NCI-H187 treated with DMSO at 0.1 percent for 48 hours (cell line): ENCODE measurements at places on chromosomes 2 and 18.

GRCh38 chr2:134413430-134413829 is 159.6 kb downstream of the MGAT5 start:
- no peak for DNase-seq

GRCh38 chr2:23351388-23352141 is 33.4 kb upstream of the KLHL29 start:
- DNase-seq, result no peak

DNA sequence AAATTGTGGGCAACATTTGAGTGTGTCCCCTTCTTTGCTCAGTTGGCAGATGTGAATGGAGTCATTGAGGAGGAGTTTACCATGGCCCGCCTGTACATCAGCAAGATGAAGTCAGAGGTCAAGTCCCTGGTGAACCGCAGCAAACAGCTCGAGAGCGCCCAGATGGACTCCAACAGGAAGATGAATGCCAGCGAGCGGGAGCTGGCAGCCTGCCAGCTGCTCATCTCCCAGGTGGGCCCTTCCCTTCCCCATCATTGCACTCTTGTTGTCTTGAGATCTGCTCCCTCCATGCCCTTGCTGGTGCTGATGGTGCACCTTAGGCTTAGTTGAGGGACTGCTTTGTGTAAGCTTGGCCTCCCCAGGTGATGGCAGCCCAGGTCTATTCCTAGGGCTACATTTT is 47.5 kb upstream of the LYPD6B start:
- no peak for DNase-seq

GRCh38 chr2:29570539-29570938 is 350.8 kb downstream of the ALK start:
- no peak for DNase-seq

DNA sequence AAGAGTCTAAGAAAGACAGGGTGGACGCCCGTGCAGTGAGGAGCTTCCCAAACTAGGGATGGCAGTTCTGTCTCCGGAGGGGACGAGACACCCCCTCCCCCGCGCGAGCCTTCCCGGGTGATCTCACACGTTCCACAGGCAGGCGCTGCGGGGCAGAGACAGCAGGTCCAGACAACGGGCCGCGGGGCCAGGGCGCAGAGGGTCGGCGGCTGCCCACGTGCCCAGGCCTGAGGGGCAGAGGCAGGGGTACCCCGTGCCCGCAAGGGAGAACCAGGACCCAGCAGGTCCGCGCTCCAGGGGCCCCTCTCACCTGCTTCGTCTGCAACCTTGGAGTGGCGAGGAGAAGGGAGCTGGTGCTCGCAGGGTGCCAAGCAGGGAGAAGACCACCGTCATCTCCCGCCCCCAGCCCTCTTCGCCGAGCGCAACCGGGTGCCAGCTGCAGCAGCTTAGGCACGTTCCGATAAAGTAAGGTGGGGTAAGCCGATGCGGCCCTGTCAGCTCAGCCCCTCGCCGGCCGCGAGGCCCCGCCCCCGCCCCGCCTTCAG is at the start of gene GPR155:
Gene GPR155 (minus strand): TSS at position 467 of the 545 bp plus-strand sequence. CDS start 5,073 bp downstream, outside the sequence.
- DNase-seq, result no peak

- DNase-seq, result no peak
Measured at GRCh38 chr18:68676913-68677312, 38.0 kb downstream of the TMX3 start.

GRCh38 chr2:24969784-24970183 is 2.0 kb downstream of the DNAJC27 start:
- DNase-seq, result no peak

DNA sequence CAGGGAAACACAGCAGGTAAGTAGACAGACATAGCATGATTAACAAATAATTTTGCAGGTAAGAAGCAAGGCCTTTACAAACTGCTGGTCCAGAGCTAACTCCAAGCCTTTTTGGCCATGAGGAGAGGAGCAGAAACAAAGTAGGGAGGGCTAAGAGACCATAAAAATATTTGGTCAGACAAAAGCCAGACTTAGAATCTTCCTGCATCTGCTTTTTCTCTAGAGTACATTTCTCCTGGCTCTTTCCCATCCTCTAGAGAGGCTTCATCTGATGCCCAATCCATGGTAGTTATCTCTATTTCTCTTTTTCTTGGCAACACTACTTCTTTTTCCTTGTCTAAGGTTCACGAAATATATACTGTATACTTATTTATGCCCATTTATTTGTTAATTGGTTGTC is 577.1 kb downstream of the PIK3C3 start:
- DNase-seq, result no peak

DNA sequence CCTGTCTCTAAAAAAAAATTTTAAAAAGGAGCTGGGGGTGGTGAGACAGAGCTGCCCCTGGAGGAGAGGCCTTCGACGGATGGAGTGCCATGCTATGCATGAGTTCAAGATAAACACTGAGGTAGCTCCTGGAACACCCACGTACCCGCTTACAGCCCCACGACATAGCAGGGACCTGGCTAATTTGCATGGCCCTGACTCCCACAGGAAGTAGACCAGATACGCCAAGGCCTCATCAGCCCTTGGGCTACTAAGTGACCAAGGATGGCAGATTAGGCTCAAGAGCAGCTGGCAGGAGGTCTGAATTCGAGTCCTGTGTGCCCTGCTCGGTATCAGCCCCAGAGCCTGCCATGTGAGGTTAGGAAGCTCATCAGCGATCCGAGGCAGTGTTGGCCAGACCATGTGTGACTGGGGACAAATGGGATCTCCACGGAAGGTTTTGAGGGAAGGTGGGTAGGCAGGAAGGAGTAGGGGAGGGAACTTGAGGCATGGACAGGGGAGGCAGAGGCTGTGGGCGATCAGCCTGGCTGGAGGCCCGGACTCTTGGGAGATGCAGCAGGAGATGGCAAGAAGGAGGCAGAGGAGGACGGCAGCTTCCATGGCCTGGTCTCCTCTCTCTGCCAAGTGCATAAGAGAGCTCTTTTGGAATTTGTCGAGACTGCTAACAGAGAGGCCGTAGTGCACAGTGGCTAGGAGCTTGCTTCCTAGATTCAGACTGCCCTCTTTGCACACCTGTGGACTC is 218.3 kb downstream of the GLI2 start:
- no peak for DNase-seq

DNA sequence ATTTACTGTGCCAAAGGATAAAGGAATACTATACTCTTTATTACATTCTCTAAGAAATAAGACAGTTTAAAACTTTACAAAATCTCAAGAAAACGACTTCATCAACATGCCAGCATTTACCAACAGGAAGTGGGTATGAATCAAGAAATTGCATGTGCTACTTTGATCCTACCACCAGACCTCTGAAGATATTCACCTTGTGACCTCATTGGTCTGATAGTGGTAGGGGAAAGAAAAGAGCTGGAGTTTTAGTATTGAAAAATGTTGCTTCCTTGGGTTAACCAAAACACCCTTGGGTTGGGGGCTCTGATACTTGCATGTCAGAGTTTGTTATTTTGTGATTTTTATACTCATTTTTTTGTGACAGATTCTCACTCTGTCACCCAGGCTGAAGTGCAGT is 84.1 kb upstream of the LPIN2 start:
- DNase-seq, result no peak

DNA sequence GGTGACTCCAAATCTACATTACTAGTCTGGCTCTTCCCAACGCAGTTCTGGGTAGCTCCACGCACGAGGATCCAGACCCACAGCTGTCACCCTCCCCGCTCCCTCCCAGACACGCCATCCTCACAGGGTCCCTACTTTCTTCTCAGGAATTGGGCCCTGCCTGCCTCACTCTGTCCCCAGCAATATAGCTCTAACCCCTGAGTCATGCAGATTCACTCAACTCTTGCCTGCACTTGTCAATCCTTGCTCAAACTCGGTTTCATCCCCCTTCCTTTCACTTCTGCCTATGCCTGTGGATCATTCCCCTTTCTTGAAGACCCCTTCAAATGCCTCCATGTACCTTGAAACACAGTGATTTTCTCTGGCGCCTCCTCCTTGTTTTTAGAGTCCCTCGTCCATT is 5.0 kb downstream of the ST8SIA5 start:
- DNase-seq, result no peak

GRCh38 chr2:193153576-193153975 is 958.8 kb upstream of the TMEFF2 start:
- no peak for DNase-seq

DNA sequence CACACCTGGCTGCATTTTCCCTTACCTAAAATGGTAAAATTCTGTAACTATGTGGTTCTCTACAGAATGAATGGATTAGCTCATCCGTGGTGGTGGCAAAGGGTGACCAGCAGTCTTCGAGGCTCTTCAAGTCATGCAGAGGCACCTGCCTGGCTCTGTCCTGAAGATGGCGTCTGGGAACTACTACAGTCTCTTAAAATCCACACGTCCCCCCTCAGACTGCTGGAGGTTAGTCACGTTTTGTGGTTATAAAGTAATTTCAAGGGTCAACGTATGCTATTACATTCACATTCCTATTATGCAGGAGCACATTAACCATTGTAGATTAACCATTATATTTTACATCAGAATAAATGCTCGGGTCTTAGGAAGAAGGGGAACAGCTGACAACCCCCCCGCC is 616.7 kb downstream of the GALR1 start:
- DNase-seq, result no peak

DNA sequence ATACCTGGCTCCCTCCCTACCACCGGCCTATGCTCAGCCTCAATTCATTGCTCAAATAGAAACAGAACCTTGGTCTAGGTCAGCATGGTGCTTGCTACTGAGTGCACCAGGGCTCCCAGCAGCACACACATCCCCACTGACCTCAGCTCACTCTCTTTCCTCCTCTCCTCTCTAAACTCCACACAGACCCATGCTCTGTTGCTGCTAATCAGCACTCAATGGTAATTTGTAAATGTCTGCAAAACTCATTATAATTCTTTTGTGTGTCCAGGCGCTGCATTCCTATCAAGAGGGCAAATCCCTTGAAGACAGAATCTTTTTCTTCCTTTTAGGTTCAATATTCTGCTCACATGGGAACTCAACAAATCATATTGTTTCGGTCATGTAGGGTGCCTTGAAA is 382.2 kb downstream of the CLIP4 start:
- DNase-seq, result no peak

GRCh38 chr2:129059476-129059875 is 740.8 kb upstream of the HS6ST1 start:
- DNase-seq, result no peak

DNA sequence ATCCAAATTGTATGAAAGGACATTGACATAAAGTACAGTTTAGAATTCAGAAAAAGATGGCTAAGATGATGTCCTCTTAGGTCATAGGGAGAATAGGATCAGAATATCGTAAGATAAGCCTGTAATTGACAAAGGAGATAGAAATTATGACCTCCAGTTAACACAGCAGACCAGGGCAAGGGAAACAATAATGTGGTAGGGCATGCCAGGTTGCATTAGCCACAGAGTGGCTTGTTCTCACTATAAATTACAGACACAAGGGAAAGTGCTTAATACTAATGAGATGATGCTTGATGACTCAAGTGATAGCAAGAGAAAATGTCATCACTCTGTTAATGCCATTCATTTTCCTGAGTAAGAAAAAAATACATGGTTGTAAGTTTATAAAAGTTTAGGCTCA is 48.9 kb upstream of the LRP1B start:
- no peak for DNase-seq

- DNase-seq, result no peak
Measured at GRCh38 chr18:62001396-62001795, 108.6 kb upstream of the RNF152 start.

DNA sequence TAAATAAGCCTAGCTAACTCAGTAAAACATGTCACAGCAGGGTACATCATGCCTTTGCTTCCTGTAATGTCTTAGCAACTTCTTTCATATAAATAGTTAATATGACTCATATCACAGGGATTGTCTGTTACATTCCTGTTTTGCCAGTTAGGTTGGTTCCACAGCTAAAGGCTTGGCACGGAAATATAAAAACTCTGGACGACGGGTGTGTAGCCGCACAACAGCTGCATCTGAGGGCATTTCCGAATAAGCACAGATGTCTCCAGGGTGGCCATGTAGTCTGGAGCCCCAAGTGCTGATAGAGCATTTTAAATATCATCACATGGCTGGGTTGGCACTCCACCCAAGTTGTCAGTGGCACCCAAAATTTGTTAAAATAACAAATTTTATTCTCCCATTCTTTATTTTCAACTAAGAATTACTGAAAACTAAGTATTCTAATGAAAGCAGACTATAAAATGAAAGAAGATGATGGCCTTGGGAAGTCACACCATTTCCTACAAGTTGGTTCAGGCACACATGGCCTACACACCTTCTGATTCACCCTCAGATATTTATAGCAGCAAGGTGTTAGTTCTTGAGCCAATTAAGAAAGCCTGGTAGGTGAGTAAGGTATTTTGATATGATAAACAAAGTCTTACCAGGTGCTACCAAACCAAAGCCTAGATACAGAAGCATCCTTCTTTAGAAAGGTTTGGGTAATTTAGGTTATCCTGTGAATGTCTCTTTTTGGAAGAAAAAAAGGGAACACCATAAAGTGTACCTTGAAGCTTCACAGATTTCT is 61.8 kb upstream of the STK17B start:
- no peak for DNase-seq

GRCh38 chr2:44324971-44325426 is 36.3 kb downstream of the PREPL start:
- DNase-seq, result no peak

DNA sequence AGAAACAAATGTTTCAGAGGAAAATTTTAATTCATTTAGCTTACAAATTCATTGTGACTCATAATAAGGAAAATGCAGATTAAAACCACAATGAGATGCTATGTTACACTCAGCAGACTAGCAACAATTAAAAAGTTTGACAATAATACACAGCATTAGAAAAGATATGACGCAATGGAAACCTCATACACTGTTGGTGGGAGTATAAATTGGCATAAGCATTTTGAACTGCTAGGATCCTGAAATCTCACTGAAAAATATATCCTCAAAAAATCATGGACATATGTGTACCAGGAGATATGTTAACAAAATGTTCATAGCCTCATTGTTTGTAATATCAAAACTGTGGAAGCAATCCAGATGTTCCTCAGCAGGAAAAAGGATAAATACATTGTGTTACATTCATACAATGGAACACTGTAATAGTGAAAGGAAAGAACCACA is 13.7 kb downstream of the CALCRL start:
- DNase-seq, result no peak

GRCh38 chr2:226251661-226252060 is 548.0 kb downstream of the IRS1 start:
- DNase-seq, result no peak

DNA sequence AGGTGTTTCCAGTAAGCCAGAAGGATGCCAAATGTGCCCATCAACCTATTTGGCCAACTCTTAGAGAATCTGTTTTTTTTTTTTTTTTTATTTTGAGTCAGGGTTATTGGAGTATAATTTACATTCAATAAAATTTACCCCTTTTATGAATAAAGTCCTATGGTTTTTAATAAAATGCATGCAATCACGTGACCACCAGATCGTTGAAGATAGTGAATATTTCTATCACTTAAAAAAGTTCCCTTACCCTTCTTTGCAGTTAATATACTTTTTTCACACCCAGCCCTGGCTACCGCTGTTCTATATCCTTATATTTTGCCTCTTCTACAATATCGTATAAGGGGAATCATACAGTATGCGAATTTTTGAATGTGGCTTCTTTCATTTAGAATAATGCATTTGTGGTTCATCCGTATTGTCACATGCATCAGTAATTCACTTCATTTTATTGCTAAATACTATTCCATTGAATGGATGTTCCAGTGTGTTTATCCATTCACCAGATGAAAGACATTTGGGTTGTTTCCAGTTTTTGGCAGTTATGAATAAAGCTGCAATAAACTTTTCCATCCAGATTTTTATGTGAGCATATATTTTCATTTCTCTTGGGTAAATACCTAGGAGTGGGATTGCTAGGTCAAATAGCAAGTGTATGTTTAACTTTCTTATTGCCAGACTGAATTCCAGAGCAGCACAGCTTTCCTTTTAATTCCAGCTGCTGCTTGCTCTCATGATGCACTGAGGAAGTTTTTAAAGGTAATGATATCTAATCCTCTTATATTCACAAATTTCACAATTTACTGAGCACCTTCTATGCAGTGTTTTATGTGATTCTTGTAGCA is 156.3 kb upstream of the NT5C1B start:
- no peak for DNase-seq
